ENCODE measurements at places on chromosomes 6 and 20. TPM values are rescaled to one million over a fixed set of nuclear protein-coding genes. Genes with fewer than 3 reads are reported as not detected.

GRCh38 chr6:34692280-34692679, 4.3 kb downstream of the ILRUN start:
- no peak overlapping the region for H3K4me3 ChIP-seq
- peaks cover 7% of the 10 kb centered on the region for H3K36me3 ChIP-seq
- no peak overlapping the region for H3K27ac ChIP-seq
- no peak for DNase-seq
- H3K4me1 ChIP-seq = peaks cover 57% of the 10 kb centered on the region
- H3K27me3 ChIP-seq = no peaks in the 10 kb centered on the region

Gene LINC00237
- total RNA-seq = not detected

Gene ACTL10
- 2.3 TPM for total RNA-seq

DNA sequence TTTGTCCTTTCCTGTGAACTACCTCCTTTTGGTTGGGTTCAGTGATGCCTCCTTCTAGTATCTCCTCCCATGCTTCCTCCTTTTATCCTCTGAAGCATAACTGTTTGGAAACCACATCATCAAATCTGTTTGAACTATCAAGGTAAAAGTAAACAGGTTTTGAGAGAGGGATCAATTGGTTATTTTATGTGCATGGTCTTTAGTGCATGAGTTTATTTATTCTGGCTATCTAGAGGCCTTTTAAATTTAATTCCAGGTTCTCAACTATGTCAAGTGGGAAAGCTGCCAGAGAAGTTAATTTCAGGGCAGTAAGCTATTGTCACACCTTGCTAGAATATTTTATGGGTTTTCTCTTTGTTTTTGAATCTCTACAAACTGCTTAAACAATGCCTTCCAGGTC, 54.1 kb downstream of the WASF1 start:
- no peak overlapping the region for H3K27ac ChIP-seq
- no peak overlapping the region for H3K4me3 ChIP-seq
- no peaks in the 10 kb centered on the region for H3K27me3 ChIP-seq
- H3K36me3 ChIP-seq = no peaks in the 10 kb centered on the region

- no peak overlapping the region for H3K4me3 ChIP-seq
- DNase-seq = no peak
- H3K4me1 ChIP-seq = peaks cover 10% of the 10 kb centered on the region
- H3K27ac ChIP-seq = no peak overlapping the region
- no peaks in the 10 kb centered on the region for H3K27me3 ChIP-seq
Observed at GRCh38 chr6:26390531-26390930, 7.6 kb downstream of the BTN2A2 start.

Gene HMGCLL1
- not detected for total RNA-seq

Gene GMNN
- total RNA-seq = 77.4 TPM

DNA sequence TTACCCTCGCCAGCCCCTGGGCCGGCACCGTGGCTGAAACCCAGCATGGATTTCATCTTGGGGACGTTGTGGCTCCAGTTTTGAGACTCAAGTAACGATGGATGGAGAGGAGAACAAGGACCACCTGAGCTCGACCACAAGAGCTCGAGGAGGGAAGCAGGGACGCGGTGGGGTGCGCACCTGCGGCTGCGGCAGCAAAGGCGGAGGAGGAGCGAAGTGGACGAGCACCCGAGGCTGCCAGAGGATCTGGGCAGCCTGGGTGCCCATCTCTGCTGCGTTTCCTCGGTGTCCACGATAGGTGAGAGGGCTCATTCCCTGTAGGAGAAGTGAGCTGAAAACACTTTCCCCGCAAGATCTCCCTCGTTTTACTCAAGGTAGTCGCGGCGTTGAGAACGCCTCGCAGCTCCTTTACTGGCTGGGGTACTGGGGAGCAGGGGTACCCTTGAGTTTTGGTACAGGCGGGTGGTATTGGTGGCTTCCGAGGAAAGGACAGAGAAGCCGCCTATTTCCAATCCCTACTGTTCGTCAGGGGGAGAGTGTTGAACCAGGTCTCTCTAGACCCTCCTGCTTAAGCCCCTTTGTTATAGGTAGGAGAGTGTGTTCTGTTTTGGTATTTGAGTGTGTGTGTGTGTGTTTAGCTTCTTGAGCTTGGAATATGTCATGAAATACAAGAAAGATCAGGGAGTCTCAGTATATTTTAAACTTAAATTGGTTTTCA, 137.7 kb downstream of the TRIM27 start:
- H3K4me3 ChIP-seq = no peak overlapping the region
- H3K36me3 ChIP-seq = peaks cover 21% of the 10 kb centered on the region
- peaks cover 70% of the 10 kb centered on the region for H3K27me3 ChIP-seq
- H3K27ac ChIP-seq = no peak overlapping the region

- DNase-seq = no peak
- H3K36me3 ChIP-seq = no peaks in the 10 kb centered on the region
Observed at GRCh38 chr6:77425671-77426070, 37.6 kb downstream of the HTR1B start.

GRCh38 chr6:70124882-70125545, 177.9 kb downstream of the COL9A1 start:
- H3K4me1 ChIP-seq = no peaks in the 10 kb centered on the region
- no peak overlapping the region for H3K4me3 ChIP-seq
- H3K27me3 ChIP-seq = peaks cover 8% of the 10 kb centered on the region
- DNase-seq = no peak
- no peak overlapping the region for H3K27ac ChIP-seq

GRCh38 chr6:37006793-37007339, 1.4 kb downstream of the FGD2 start:
- H3K4me1 ChIP-seq = peaks cover 17% of the 10 kb centered on the region
- no peak for DNase-seq
- no peak overlapping the region for H3K4me3 ChIP-seq
- H3K36me3 ChIP-seq = no peaks in the 10 kb centered on the region
- H3K27me3 ChIP-seq = no peaks in the 10 kb centered on the region

Gene FAM83B
- total RNA-seq = not detected

DNA sequence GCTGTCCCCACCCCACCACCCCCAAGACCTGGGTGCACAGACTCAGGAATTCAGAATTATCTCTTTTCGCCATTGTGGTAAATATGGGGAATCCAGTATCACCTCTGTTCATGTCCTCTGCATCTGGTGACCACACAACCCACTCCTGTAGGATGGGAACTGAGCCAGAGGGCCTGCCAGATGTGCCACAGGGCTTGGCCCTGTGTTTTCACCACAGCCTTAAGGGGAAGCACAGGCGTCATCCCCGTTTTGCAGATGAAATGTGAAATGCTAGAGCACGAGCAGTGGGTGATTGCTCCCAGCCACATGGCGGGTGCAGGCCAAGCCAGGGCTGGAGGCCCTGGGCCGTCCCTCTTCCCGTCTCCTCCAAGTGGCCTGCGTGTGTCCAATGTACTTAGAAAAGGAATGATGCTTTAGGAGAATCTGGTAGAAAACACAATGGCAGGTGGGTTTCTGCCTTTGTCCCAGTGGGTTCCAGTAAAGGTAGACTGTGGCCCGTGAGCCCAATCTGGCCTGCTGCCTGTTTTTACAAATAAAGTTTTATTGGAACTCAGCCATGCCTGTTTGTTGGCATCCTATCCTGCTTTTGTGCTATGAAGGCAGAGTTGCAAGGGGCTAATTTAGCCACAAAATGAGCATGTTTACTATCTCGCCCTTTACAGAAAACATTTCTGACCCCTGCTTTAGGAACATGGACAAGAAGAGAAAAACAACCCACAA, 309.2 kb downstream of the CDH4 start:
- DNase-seq = no peak
- no peaks in the 10 kb centered on the region for H3K27me3 ChIP-seq

Gene RAE1
- total RNA-seq = 33.7 TPM

- DNase-seq = no peak
- no peak overlapping the region for H3K4me3 ChIP-seq
- no peak overlapping the region for H3K27ac ChIP-seq
- no peaks in the 10 kb centered on the region for H3K36me3 ChIP-seq
Observed at GRCh38 chr6:112040956-112041355, 12.9 kb upstream of the CCN6 start.

GRCh38 chr6:131692031-131692430, 9.2 kb downstream of the OR2A4 start:
- H3K4me1 ChIP-seq = peaks cover 14% of the 10 kb centered on the region
- no peaks in the 10 kb centered on the region for H3K36me3 ChIP-seq
- DNase-seq = no peak
- H3K27me3 ChIP-seq = no peaks in the 10 kb centered on the region

GRCh38 chr6:4491501-4492260, 284.5 kb upstream of the CDYL start:
- no peaks in the 10 kb centered on the region for H3K36me3 ChIP-seq
- peaks cover 1% of the 10 kb centered on the region for H3K27me3 ChIP-seq
- no peak for DNase-seq
- H3K4me1 ChIP-seq = no peaks in the 10 kb centered on the region
- no peak overlapping the region for H3K4me3 ChIP-seq
- no peak overlapping the region for H3K27ac ChIP-seq

GRCh38 chr6:44138717-44139350, 11.5 kb downstream of the TMEM63B start:
- no peak overlapping the region for H3K4me3 ChIP-seq
- H3K4me1 ChIP-seq = no peaks in the 10 kb centered on the region
- no peak overlapping the region for H3K27ac ChIP-seq
- H3K36me3 ChIP-seq = peaks cover 11% of the 10 kb centered on the region
- DNase-seq = no peak

Gene LAMA2
- 0.48 TPM for total RNA-seq

Gene APOM
- total RNA-seq = 2.9 TPM

Gene TMEM200A
- 0.78 TPM for total RNA-seq

Gene NKX2-2
- total RNA-seq = not detected

Gene MDFI
- not detected for total RNA-seq

Gene IP6K3
- total RNA-seq = not detected

Gene BNIP5
- not detected for total RNA-seq

Gene F13A1
- not detected for total RNA-seq

Gene TUBB2B
- total RNA-seq = 0.29 TPM

Gene GMPR
- total RNA-seq = 0.97 TPM

- H3K4me3 ChIP-seq = no peak overlapping the region
- H3K27me3 ChIP-seq = no peaks in the 10 kb centered on the region
- H3K27ac ChIP-seq = no peak overlapping the region
- no peaks in the 10 kb centered on the region for H3K4me1 ChIP-seq
- no peaks in the 10 kb centered on the region for H3K36me3 ChIP-seq
Observed at GRCh38 chr6:166595061-166595780, 8.7 kb upstream of the RAMACL start.

Gene PDYN
- not detected for total RNA-seq

DNA sequence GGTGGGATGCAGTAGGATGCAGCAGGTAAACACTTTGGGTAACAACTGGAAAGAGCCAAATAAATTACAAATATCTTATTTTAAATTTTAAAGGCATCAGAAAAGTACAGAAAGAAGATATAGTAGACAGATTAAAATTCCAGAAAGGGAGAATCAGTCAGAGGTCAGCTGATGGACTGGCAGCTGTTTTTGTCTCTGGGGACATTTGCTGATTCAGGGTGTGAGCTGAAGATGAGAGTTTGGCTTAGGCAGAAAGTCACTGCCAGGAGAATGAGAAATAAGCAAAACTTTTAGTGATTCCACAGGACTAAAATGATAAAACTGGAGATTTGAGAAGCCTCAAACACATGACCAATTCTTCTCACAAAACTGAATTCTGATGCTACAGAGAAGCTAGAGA, 39.5 kb downstream of the AHI1 start:
- no peaks in the 10 kb centered on the region for H3K27me3 ChIP-seq
- no peaks in the 10 kb centered on the region for H3K4me1 ChIP-seq
- H3K27ac ChIP-seq = no peak overlapping the region
- H3K36me3 ChIP-seq = peaks cover 4% of the 10 kb centered on the region

- H3K27ac ChIP-seq = no peak overlapping the region
- no peaks in the 10 kb centered on the region for H3K27me3 ChIP-seq
- H3K4me3 ChIP-seq = no peak overlapping the region
- no peaks in the 10 kb centered on the region for H3K4me1 ChIP-seq
- H3K36me3 ChIP-seq = no peaks in the 10 kb centered on the region
- DNase-seq = no peak
Observed at GRCh38 chr20:7496394-7496991, 443.8 kb downstream of the HAO1 start.

Gene IMPG1
- total RNA-seq = not detected

Gene TGM3
- total RNA-seq = not detected

Gene FHL5
- not detected for total RNA-seq

GRCh38 chr6:146890644-146891434, 292.1 kb downstream of the ADGB start:
- H3K4me3 ChIP-seq = no peak overlapping the region
- H3K27me3 ChIP-seq = peaks cover 14% of the 10 kb centered on the region
- no peaks in the 10 kb centered on the region for H3K36me3 ChIP-seq
- H3K4me1 ChIP-seq = peaks cover 2% of the 10 kb centered on the region
- no peak overlapping the region for H3K27ac ChIP-seq
- no peak for DNase-seq

DNA sequence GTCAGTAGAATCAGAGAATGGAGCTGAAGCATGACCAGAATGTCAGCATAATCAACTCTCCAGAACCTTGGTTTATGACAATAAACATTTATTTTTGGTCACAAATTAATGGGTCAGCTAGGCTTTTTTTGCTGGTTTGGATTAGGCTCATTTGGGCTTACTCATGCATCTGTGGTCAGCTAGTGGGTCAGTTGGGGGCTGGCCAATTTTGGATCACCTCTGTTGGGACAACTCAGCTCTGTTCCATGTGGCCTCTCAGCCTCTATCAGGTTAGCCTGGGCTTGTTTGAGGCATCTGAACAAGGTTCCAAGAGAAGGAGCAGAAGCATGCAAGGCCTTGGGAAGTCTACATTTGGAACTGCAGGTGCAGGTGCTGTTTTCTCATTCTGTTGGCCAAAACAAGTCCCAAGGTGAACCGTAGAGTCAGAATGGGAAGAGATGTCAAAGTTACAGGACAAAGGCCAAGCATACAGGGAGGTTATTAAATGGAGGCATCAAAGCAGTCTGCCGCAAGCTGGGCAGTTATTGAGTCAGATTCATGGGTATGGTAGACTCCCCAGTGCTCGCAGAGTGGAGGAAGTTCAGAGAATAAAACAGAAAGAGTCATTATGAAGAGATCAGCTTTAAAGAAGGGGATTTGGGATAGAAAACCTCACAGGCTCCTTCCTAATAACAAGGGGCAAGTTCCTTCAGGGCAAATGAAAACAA, 173.0 kb downstream of the PLCB4 start:
- no peaks in the 10 kb centered on the region for H3K27me3 ChIP-seq
- no peaks in the 10 kb centered on the region for H3K36me3 ChIP-seq
- no peak overlapping the region for H3K27ac ChIP-seq
- no peaks in the 10 kb centered on the region for H3K4me1 ChIP-seq
- H3K4me3 ChIP-seq = no peak overlapping the region

DNA sequence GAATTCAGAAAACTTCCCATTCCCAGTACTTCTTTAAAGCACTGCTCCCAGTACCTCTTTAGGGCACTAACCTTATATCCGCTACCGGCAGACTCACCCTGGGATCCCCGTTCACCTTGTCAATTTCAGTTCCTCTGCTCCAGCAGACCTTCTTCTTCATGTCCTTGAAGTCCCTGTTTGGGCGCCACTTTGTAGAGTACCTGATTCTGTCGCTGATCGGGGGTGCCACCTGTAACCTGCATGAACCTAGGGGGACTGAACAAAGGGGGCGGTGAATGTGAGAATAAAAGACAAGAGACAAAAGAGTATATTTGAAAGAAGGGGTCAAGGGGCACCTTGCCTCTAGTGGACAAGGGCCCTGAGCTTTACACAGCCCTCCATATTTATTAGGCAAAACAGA, 4.9 kb upstream of the GINS1 start:
- peaks cover 6% of the 10 kb centered on the region for H3K4me1 ChIP-seq
- peaks cover 8% of the 10 kb centered on the region for H3K36me3 ChIP-seq
- no peak overlapping the region for H3K4me3 ChIP-seq
- H3K27me3 ChIP-seq = no peaks in the 10 kb centered on the region

GRCh38 chr20:58374906-58375758, 13.9 kb upstream of the VAPB start:
- H3K27ac ChIP-seq = no peak overlapping the region
- H3K36me3 ChIP-seq = no peaks in the 10 kb centered on the region
- no peak overlapping the region for H3K4me3 ChIP-seq
- H3K27me3 ChIP-seq = peaks cover 11% of the 10 kb centered on the region
- no peaks in the 10 kb centered on the region for H3K4me1 ChIP-seq

- no peak for DNase-seq
- H3K27me3 ChIP-seq = no peaks in the 10 kb centered on the region
- no peaks in the 10 kb centered on the region for H3K4me1 ChIP-seq
- H3K36me3 ChIP-seq = no peaks in the 10 kb centered on the region
Observed at GRCh38 chr20:7505152-7505834, 435.0 kb downstream of the HAO1 start.
